ENCODE measurements at places on chromosomes 6 and 20.
A peak's percentile ranks its signal among the peaks of the same experiment; 100 is the strongest.

DNA sequence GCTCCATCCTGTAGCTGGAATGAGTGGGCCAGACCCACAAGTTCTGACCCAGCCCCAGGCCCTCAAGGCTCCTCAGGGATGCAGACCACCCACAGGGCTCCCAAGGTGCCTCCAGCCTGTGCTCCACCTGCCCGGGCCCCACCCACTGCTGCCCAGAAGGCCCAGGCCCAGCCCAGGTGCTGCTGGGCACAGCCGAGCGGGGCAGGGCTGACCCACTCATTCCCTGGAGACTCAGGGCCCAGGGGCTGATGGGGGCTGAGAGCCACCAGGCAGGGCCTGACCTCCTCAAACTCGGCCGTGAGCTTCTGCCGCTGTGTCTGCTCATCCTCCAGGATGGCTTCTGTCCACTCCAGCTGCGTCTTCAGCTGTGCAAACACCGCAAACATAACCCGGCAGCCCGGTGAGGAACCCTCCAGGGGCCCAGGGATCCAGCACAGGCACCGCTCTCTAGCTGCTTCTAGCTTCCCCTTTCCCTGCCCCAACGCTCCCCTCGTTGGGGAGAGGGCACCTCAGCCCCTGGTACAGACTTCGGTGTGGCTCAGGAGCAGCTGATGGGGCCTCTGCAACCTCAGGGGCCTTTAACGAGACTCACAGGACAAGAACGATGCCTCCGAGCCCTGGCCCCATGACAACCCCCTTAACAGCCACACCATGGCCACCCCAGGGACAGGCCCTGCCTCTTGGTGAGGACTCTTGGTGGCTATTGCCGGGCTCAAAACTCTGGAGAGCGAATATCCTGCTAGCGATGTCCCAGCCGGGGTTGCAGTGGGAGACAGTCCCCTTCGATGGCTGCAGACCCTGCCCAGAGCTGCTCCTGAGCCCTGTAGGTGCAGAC lies 46.0 kb downstream of the DSTN start:
- no peak for DNase-seq

GRCh38 chr20:50850721-50851286 lies 55.9 kb downstream of the BCAS4 start:
- DNase-seq: no peak

GRCh38 chr6:137728386-137729349 lies 138.4 kb upstream of the TNFAIP3 start:
- DNase-seq: peak; percentile 97

DNA sequence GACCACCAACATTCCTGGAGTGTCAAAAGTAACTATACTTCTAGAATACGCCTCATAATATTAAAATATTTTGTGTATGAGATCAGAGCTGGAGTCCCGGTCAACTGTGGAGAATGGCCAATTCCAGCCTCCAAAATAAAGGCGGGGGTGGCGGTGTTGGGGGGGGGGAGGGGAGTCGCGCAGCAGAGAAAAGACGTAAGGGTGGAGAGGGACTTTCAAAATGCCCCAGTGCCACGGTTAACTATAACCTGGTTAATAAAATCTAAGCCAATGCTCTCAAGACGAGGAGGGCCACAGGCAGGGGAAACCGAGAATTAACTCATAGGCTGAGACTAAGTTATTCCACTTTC lies 1.3 kb downstream of the NUP153 start:
- DNase-seq: peak; percentile 60

GRCh38 chr20:63955281-63955826 lies 862 bp downstream of the UCKL1 start:
- no peak for DNase-seq

- no peak for DNase-seq
Measured at GRCh38 chr20:63695424-63696305, 787 bp upstream of the TNFRSF6B start.

GRCh38 chr6:149593408-149593807 lies 27.2 kb downstream of the GINM1 start:
- no peak for DNase-seq

DNA sequence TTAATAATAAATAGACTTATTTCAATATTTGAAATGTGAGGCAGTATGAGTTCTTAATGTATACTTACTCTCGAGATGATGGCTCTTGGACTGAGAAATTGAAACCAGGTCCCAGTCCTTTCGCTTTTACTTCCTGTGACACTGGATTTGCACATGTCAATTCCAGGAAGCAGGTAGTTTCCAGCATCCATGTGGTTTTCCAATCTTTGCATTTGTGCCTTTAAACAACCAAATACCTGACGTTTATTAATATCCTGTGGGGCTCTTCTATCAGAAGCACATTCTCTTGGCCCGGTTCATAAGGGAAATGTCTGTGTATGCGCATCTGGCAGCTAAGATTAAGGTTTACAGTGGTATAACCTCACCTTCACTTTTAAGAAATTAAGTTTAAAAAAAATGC lies 13.1 kb downstream of the UTRN start:
- no peak for DNase-seq

DNA sequence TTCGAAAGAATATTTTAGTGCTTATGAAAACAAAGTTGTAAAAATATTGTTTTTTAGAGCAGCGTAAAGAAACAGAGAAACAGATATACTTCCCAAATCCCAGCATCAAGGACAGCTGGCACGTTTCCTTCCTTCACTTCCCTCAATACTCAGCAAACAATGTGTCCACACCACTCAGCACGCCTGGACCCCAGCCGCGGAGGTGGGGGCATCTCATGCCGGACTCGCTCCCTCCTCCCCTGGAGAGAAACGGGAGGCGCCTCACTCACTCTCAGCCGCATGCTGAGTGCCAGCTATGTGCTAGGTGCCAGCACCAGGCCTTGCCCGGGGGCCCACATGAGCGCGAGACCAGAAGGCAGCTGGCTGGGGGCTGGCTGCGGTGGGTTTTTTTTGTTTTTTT lies 34.7 kb downstream of the SLC2A4RG start:
- DNase-seq: no peak

DNA sequence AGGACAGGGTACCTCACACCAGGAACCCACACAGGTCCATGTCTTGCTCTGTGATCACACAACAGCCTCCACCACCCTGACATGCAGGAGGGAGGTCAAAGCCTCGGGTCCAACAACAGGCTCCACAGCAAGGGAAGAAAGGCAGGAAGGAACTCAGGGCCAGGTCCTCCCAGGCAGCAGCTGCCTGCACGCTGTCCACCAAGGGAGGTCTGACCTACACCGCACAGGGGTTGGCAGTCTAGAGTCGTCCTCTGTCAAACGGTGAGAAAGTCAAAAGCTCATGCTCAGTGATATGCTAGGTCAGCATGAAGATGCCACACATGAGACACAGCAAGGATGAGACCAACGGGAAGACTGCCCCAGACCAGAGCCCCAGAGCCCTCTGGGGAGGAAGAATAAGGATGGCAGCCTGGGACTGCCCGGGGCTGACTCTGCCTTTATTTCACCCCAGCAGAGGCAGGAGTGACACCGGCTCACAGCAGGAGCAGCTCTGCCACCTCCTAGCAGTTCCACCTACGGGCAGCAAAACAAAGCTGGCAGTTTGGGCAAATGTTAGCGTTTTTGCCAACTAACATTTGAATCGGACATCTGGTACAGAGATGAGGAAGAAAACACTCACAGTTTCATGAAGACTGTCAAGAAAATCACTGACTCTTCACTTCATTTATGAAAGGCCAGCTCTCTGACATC lies 8.5 kb downstream of the GMEB2 start:
- no peak for DNase-seq

GRCh38 chr6:35362200-35362599 lies 19.8 kb downstream of the PPARD start:
- DNase-seq: no peak

DNA sequence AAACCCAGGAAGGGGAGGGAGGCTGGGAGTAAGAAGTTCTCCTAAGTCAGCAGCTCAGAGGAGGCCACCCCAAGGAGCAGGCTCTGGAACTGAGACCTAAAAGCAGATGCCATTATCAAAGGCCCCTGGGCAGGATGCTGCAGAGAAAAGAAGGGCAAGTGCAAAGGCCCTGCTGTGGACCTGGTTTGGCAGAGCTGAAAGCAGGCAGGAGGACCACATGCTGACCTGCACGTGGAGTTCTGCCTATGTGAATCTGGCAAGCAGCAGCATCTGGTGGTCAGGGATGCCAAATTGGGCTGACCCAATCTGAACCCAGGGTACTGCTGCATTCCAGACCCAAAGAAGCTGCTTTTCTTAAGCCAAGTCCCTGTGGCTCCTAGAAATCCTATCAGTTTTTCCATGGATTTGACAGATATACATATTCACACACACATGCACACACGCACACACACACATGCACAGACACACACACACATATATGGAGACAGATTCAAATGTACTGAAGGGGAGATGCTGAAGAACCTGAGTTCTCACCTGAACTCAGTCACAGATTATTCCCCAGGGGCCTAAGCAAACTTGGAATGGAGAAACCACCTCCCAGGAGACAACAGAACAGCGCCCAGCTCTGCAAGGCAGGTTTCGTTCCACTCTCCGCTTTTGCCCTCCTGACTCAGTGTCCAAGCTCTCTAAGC lies 119.9 kb downstream of the FOXA2 start:
- no peak for DNase-seq

DNA sequence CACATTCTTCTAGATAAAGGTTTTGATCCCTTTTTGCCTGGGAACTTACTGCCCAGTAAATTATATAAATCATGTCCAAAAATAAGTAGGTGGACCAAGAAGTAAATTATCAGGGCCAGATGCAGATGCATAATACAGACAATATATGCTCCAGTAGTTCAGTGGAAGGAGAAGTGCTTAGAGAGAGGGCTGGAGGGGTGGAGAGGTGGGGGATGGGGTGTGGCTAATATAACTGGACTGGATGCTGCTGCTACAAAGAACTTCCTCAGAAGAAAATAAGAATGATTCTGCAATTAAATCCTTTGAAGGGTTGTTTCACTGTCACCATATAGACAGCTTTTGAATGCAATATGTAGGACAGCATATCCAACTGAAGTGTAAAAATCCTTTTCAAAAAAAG lies 14.8 kb upstream of the TFAP2D start:
- DNase-seq: no peak

DNA sequence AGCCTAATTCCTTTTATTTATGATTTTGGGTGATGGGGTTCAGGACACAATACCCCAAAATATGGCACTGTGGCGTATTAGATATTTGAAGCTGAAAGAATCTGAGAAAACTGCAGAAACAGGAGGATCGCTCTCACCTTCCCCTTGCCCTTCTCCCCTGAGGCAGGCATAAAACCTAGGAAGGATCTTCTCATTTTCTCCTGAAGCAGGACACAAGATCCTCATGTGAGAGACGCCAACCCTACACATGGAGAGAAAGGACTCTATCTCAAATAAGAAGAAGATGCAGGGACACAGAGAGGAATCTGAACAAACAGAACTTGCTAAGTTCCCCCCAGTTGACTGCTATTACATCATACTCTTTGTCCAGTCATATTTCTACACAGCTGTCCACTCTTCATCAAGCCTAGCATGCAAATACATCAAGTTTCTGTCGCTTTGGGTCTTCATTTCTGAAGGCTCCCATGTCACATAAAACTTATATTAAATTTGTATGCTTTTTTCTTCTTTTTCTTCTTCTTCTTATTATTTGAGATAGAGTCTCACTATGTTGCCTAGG lies 109.0 kb downstream of the DTNBP1 start:
- DNase-seq: no peak

- DNase-seq: no peak
Measured at GRCh38 chr20:59955131-59955796, 3.0 kb upstream of the CDH26 start.

DNA sequence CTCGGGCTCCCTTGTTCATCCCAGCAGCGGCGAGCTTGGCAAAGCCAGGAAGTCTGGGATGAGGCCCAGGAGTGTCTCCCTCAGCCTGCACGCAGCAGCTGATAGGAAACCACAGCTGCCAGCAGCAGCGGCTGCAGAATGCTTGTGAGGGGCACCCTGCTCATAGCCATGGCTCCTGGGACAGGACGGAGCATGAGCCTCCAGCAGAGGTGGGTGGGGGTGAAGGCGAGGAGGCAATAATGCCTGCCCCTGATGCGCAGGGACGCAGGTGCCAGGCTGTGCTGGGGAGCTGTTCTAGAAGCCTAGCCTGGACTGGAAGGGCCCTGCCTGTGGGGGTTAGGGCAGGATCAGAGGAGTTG lies 157.9 kb downstream of the CD83 start:
- DNase-seq: no peak

DNA sequence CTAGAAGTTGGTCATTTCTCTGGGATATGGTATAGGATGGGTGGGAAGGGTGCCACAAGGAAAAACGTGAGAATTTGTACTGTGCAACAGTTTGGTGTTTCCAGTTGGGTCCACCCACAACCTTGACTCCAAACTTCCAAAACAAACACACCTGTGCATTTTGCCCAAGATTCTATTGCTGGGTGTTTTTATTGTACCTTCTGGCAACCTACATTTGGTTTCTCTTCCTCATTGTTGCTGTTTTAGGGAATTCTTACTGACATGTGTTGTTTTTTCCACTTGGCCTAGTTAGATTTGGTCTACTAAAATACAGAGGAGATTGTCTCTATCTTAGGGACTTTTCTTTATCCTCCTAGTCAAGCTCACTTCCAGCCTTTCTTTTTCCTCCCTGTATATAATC lies 16.7 kb downstream of the TULP4 start:
- DNase-seq: no peak

DNA sequence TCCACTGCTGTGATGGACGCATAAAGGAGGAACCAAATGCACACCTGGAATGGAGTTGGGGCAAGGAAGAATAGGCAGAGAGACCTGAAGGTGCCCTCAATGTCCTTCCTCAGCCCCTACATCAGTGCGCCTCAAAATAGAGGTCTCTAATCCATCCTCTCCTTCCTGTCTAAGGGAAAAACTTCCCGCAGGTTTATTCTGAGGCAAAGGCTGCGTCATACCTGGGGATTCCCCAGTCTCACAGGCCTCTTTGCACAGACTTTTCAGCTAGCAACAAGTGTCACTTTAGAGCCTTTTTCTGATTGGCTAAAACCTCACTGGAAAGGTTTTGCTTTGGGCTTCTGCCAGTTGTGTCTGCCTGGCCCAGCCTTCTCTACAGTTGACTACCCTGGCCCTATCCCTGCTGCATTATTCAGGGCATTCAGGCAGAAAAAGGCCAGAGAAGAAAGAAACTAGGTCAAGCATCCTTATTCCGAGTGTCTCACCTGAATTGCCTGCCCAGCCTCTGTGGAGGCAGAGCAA lies 1.8 kb upstream of the HLA-DQB1 start:
- DNase-seq: peak; percentile 83

- DNase-seq: no peak
Measured at GRCh38 chr6:34275128-34275804, 26.5 kb upstream of the SMIM29 start.

DNA sequence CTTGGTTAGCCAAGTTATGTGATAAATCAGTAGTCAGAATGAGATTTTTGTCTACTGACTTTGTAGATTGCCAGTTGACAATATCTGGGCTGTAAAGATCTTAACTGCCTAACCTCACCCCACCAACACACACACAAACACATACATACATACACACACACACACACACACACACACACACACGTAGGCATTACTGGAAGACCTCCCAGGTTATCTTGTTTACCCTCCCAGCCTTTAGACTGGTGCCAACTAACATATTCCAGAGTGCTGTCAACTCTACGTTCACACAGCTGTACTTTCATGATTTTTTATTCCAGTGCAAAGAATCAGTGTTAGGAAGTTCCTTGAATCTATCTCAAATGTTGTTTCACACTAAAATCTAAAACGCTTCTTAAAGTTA lies 38.9 kb downstream of the BMP5 start:
- no peak for DNase-seq

- DNase-seq: no peak
Measured at GRCh38 chr20:21826976-21827375, 121.5 kb downstream of the PAX1 start.
